ENCODE measurements at places on chromosomes 11 and 22.
A peak's percentile ranks its signal among the peaks of the same experiment; 100 is the strongest.

DNA sequence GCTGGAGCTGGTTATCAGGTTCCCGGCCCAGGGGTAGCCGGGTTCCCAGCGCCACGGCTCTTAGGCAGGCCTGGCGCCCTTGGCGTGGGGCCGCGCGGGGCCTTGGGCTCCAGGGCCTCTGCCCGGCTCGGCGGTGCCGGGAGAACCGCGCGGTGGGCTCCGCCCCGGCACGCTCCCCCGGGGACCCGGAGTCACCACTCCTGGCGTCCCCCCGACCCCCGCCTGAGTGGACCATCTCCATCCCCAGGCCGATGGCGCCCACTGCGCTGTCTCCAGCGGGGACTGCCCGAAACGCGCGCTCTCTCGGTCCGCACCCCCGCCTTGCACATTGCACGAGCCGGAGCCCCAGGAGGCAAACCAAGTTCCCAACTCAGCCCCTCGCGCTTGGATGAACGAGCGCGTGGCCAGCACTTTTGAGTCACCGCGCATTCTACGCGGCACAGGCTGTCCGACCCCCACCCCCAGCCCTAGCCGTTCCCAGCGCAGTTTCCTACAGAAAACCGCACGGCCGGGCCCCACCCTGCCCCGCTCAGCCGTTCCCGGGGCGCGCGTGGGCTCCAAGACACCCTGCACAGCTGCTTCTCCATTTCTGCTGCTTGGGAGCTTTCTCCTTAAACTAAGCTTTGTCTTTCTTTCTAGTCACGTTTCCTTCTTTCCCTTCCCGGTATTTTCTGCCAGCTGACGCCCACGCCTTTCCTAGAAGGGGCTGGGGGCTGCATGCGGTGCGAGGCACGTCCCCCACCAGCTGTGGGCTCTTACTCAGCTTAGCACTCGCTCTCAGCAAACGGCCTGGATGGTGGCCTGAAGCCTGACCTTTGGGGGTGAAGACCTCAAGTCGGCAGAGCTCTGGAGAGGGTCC is 650 bp upstream of the CHID1 start:
- no peak for DNase-seq

DNA sequence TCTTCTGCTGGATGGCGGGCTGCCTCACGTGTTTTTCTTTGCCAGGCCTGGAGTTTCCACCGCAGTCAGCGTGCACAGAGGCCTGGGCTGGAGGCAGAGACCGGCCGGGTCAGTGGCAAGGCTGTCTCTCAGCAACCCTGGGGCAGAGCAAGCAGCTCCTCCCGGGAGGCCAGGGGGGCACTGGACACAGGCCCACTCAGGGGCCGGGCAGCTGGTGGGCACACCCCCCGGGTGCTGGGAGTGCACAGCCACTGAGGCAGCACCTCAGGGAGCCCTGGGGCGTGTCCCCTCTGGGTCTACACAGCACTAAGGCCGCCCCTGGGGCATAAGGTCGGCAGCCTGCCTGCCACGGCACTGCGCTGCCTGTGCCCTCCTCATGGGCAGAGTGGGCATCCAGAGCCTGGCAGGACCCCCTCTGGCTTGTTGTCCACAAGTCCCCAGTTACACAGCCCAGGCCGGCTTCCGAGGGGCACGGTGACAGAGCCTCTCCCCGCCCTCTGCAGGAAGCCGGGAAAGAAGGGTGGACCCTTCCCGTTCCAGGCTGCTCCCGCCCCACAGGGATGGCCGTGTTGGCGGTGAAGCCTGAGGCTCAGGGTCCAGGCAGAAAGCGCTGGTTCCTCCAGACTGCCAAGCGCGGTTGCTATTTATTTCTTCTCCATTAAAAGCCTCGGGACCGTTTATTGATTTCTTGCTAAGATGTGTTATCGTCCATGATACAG is 18.5 kb upstream of the TH start:
- DNase-seq: no peak

DNA sequence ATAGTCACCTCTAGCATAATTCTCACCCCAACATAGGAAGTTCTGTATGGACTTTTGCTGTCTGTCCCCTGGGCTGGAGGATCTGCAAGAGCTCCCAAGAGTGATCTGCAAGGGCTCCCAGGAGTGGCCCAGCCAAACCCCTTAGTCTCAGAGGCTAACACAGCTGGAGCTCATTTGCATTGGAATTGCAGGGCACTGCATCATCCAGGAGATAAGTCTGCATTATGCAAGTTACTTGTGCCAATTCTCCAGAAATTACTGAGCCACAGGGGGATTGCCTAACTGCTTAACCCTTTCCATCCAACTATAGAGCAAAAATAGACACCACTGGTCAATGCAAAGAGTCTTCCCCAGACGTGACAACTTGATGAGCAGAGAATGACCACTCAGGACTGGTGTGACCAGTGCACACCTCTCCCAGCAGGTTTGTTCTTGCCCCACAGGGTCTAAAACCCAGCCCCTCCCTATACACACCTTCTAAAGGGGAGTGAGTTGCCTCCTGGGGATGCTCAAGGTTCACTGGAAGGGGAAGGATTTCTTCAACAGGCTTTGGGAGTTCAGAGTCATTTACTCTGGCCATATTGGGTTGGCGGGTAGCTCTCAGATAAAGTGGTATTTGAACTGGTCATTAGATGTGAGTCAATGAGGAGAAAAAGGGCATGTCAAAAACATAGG is 38.4 kb downstream of the POU2AF3 start:
- DNase-seq: no peak

DNA sequence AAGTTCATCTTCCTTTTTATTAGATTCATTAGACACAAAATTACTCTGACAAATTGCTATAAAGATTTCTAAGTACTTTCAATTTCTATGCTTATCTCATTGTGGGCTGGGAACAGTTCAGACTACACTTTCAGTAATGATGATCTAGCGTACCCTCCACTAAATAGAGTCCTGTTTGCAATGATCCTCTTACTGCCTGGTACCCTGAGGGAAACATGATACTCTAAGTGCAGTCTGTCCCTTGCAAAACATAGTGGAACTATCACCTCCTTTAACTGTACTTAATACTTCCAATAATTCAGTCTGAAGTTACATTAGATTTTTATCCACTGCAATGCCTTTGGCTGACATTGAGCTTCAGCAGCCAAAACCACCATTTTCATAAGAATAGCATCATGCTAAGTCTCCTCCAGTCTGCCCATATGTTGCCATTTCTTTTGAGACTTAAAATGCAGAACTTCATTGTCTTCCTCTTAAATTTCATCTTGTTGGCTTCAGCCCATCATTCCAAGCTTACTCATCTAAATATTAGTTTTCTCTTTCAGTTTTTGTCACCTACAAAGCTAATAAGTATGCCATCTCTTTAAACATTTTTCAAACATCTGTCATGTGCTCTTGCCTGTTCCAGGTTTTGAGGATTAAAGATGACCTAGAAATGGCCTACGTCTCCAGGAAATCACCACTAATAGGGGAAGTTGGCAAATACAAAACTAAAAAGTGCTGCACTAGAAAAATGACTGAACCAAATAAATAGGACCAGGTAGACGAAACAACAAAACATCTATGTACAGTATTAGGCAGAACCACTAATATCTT is 55.5 kb downstream of the PAK1 start:
- DNase-seq: no peak

- no peak for DNase-seq
These were observed at the start of gene CCDC83 for GRCh38 chr11:85855341-85855656. CCDC83 (plus strand) TSS chr11:85855383; CDS start chr11:85865124, 9,741 bp downstream.

GRCh38 chr11:1263010-1263409 is 40.1 kb downstream of the MUC5B start:
- DNase-seq: no peak

DNA sequence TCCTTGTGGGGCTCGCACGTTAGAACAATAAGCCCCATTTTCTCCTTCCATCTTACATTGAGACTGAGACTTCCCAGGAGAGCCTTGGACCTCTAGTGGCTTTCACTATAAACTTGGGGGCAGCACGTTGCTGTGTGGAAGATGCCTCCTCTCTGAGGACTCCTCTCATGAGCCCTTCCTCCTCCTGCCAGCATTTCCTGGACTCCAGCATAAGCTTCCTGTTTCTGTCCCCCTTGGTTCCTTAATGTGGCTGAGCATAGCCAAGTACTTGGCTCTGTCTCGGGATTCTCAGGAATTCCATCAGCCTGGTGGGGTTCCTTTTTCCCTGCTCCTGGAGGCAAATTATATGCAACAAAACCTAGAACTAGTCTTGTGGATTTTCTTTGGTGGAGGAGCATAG is 38.8 kb upstream of the UBASH3B start:
- DNase-seq: no peak

GRCh38 chr22:32478994-32479393 is 4.4 kb downstream of the FBXO7 start:
- no peak for DNase-seq

GRCh38 chr11:78370406-78371172 is 47.0 kb downstream of the GAB2 start:
- DNase-seq: no peak

DNA sequence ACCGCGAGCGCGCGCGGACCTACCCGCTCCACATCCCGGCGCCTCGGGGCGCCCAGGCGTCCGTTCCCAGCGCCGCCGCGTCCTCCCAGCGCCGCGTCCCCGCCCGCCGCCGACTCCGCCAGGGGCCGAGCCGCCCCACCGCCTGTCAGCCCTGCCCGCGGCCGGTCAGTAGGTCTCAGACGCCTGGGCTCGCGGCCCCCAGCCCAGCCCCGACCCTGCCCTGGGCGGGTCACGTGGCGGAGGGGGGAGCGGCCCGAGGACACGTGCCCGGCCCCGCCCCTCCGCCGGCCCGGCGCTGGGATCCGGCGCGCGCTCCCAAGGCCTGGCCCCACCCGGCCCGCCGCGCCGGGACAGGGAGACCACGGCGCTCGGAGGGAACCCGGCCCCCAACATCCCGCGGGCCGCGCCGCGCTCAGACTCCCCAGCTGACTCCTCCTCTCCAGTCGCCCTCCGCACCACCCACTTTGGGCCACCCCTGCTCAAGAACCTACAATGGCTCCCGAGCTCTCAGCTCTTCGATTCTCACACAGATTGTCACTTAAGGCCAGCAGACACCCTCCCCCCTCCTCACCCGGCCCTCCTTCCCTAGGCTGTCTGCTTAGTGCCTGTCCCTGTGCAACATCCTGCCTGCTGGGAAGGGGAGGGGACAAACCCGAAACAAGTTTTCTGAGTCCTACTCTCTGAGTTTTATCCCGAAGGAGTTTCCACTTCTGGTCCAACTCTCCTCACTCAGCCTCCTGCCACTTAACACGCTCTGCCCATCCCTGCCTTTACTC is at the start of gene RAB3IL1:
TSS of gene RAB3IL1 (minus strand) at position 233 of the 776 bp plus-strand sequence. CDS start at position 34, 199 bp downstream.
- DNase-seq: peak; percentile 81

GRCh38 chr22:25627271-25627852 is 62.9 kb downstream of the GRK3 start:
- DNase-seq: no peak

- peak; percentile 62 for DNase-seq
These were observed 3.6 kb upstream of the PHLDA2 start for GRCh38 chr11:2932850-2933251.

- DNase-seq: no peak
These were observed 25.6 kb upstream of the ADSL start for GRCh38 chr22:40320687-40321086.

GRCh38 chr22:41526226-41526829 is 17.9 kb downstream of the POLR3H start:
- DNase-seq: no peak

DNA sequence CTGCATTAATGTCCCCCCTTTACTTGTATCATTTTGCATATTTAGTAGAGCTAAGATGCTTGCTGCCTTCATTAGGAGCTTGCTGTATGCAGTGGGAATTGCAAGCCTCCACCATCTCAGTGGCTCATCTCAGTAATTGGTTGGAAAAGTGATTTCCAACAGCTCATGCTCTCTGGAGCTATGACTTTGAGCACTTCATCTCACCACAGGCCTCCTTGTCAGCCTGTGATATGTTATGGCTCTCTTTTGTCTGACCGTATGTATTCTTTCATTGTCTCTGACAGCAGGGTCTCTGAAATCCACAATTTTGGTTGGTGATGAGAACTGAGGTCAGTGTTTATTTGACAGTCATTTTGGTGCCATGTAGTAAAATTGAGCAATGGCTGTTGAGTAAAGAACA is 345.1 kb downstream of the FAT3 start:
- no peak for DNase-seq

GRCh38 chr22:23504516-23504915 is 75.6 kb downstream of the IGLL1 start:
- DNase-seq: no peak

- DNase-seq: no peak
These were observed 57.1 kb downstream of the FAM181B start for GRCh38 chr11:82676483-82677094.

- DNase-seq: no peak
These were observed 39.7 kb upstream of the CCDC89 start for GRCh38 chr11:85725510-85726258.

- DNase-seq: peak; percentile 31
These were observed 753 bp upstream of the PPARA start for GRCh38 chr22:46149512-46150033.

DNA sequence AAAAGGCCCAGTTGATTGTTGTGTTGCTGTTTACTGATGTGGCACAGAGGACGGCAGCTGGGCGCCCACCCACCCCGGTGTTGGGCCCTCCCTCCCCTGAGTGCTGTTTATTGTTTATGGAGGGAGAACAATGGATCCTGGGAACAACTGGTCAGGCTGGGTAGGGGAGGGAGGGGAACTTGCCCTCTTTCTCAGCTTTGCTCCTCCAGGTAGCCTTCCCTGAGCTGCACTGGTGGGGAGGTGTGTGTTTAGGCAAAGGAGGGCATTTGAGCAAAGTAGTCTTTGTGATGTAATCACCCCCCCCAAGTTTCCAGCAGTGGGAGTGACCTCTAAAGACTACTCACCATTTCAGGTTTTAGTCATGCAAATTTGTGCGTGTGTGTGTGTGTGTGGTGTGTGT is 1035.3 kb downstream of the NTM start:
- no peak for DNase-seq

DNA sequence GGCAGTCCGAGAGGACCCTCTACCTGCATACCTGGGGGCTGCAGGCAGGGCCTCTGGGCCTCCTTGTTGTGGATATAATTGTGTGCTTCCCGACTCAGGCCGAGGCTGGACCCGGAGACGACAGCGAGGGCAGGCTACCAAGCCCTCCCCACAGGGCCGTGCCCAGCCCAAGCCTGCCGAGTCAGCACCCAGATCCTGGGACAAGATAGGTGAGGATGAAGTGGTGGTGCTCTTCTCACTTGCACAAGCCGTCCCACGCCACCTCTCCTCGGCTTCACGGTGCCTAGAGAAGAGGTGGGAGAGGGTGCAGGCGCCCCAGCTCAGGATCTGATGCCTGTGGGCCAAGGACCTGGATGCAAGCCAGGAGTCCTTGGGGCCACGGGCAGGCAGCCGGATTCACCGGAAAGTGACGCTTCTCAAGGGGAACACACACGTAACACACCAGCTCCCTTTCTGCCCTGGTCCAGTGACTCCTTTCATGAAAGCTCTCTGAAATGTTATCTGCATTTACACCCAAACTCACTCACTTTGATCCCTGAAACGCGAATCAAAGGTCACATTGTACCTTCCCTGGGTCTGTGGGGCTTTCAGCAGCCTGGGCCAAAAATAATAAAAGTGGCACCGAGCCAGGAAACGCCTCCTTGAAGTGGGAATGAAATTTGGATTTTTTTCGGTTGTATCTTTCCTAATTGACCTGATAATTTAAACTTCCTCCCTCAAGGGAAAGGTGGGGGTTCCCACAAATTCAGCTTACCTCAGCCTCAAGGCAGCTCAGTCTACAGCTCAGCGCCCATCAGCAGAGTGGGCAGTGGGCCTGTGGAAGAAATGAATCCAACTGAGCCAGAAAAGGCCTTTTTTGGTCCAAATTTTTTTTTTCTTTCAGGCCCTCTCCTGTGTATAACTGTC is 1.1 kb upstream of the GNB1L start:
- peak; percentile 86 for DNase-seq

GRCh38 chr11:70142221-70142875 is 60.7 kb upstream of the FADD start:
- no peak for DNase-seq

GRCh38 chr11:109197656-109198055 is 224.3 kb upstream of the C11orf87 start:
- DNase-seq: no peak

GRCh38 chr11:5196067-5196466 is 4.4 kb downstream of the OR51V1 start:
- no peak for DNase-seq
